ENCODE measurements at places on chromosomes 16 and 17. TPM values are rescaled to one million over a fixed set of nuclear protein-coding genes. Genes with fewer than 3 reads are reported as not detected.

DNA sequence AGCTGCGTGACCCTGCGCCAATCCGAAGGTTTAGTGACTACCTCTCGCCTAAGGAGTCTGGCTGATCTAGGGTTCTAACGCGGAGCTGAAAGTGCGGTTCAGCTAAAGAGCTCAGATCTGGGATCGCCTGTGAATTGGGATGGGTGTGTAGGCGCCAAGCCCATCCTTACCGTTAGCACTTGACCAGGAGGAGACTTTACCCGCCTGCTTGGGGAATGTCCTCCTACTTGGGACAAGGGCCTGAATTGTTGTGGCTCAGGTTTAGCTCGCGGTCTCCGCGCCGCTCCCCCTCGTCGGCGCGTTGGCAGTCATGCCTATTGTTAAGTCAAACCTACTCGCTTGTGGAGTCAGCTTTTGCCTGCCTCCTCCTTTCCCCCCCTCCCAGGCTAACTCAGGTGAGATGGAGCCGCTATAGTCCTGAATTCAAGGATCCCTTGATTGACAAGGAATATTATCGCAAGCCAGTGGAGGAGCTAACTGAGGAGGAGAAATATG, 480 bp downstream of the MRPS7 start:
- no peak for DNase-seq

- DNase-seq: no peak
Measured at GRCh38 chr17:81307636-81308560, 12.8 kb upstream of the SLC38A10 start.

- no peak for DNase-seq
Measured at GRCh38 chr16:89350701-89351380, 133.3 kb downstream of the ZNF778 start.

- DNase-seq: no peak
Measured at GRCh38 chr16:20359997-20360396, 7.5 kb upstream of the UMOD start.

DNA sequence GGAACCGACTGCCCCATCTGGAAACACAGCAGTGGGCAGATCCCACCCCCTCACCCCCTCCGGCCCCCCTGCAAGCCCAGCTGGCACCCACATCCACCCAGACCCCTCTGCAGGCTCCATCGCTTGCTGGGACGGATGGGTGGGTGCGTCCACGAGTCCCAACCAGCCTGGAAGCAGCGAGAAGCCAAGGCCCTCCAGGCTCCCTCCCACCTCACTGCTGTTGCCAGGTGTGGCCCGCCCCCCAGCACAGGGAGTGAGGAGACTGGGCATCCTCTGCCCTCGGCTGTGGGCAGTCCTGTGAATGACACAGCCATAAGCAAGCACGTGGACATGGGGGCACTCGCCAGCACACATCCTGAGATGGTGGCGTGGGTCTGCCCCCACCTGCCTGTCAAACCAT, 11.4 kb downstream of the TMEM11 start:
- no peak for DNase-seq

DNA sequence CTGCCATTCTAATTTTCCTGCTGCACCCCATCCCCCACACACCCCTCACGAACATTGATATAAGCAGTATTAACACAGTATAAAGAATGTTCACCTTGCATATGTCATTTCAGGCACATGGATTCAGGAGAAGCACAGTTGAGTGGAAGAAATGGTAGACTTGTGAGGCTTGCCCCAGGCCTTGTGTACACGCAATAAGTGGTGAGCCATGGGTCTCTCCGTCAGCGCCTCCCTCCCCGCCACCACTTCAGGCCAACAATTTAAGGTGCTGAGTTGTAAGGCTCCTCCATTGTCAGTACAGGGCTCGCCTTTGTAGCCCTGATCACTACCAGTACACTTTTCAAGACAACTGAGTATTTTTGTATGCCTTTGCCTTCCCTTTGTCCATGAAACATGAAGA, 12.2 kb upstream of the CLEC18C start:
- DNase-seq: no peak

- DNase-seq: no peak
Measured at GRCh38 chr17:43217614-43218087, 6.0 kb downstream of the TMEM106A start.

DNA sequence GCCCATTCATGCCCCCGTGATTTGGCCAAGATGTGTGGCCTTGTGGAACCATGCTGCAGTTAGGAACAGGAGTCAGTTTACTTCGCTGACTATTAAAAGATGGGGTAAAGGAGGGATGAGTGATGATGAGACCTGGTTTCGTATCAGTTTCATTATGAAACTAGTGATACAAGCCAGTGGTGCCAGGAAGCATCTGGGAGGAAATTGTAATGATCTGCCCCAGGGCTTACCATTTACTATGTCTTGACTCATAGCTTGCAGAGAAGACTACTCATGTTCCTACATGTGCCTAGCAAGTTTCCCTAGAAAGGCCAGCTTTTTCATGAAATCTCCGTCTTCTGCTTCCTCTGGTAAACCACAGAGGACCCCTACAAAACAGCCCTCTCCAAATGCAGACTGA, 23.2 kb downstream of the CDH3 start:
- no peak for DNase-seq

GRCh38 chr16:50696575-50697420, 3.4 kb downstream of the NOD2 start:
- no peak for DNase-seq

GRCh38 chr17:42362245-42362961, 25.8 kb downstream of the STAT3 start:
- DNase-seq: no peak

DNA sequence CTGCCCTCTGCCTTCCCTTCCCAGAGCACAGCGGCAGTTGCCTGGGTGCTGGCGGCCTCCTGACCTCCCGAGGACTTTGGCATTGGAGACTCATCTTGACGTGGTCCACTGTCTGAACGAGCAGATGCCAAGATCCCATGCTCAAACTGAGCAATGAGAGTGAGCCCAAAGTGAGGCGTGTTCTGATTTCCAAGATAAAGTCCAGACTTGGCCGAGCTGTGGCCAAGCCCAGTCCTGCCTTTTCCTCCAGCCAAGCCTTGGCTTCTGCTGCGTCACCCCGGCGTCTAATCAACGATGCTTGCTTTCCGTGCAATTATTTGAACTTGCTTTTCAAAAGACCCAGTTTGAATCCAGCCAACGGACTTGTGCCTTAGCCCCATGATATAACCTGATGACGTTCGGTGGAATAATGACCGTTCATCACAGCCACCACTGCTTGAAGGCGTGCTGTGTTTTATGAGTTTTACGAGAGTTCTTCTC, 179.2 kb downstream of the IRF8 start:
- no peak for DNase-seq

GRCh38 chr16:54287131-54288029, 793 bp upstream of the IRX3 start:
- DNase-seq: no peak

DNA sequence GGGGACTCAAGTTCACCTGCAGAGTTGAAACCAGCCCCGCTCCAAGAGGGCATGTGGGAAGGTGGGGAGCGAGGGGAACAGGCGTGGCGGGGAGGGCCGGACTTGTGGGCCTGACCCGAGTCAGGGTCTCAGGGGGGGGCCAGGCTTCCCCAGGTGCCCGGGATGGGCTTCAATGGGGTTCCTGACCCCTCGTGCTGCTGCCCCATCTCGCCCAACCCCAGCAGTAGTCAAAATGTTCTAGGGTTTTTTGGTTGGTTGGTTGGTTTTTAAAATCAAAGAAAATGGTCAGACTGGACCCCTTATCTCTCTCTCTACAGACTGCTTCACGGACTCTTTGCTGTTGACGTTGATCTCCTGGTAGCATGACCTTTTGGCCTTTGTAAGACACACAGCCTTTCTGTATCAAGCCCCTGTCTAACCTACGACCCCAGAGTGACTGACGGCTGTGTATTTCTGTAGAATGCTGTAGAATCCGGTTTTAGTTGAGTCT, 69.5 kb downstream of the AMFR start:
- no peak for DNase-seq

The HAS3 gene
- 2.2 TPM for polyA plus RNA-seq

The KRT31 gene
- 5.9 TPM for polyA plus RNA-seq

The TBC1D3E gene
- polyA plus RNA-seq: not detected

The TEKT5 gene
- 0.20 TPM for polyA plus RNA-seq

The TANC2 gene
- 35.8 TPM for polyA plus RNA-seq

The ABI3 gene
- 3.4 TPM for polyA plus RNA-seq

The PERCC1 gene
- 0.20 TPM for polyA plus RNA-seq

The SLC16A11 gene
- 0.33 TPM for polyA plus RNA-seq

The KCNJ18 gene
- polyA plus RNA-seq: not detected

Data from forelimb muscle (tissue), 1 donor.